ENCODE measurements at places on chromosomes 2 and 18.

DNA sequence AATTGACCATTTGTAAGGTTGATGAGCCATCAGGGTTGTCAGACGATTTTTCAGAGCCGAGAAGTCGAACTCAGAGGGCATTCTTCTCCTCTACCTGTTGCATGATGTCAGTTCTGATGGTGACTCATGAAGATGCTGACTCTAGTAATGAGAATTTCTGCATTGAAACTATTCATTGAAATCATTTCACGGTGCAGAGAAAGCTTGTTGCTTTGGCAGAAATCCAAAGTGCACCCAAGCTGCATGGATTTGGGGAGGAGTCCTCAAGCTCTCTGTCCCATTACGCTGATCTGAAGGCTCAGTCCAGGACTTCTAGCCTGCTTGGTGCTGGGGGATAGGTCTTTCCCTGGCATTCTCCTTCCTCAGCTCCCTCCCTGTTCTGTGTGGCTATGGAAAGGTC, 125.7 kb upstream of the PXDN start:
- no peak for DNase-seq

- DNase-seq: no peak
Observed at GRCh38 chr18:28690100-28690499, 513.2 kb upstream of the CDH2 start.

GRCh38 chr2:40097691-40098385, 318.8 kb upstream of the THUMPD2 start:
- DNase-seq: peak; percentile 63

DNA sequence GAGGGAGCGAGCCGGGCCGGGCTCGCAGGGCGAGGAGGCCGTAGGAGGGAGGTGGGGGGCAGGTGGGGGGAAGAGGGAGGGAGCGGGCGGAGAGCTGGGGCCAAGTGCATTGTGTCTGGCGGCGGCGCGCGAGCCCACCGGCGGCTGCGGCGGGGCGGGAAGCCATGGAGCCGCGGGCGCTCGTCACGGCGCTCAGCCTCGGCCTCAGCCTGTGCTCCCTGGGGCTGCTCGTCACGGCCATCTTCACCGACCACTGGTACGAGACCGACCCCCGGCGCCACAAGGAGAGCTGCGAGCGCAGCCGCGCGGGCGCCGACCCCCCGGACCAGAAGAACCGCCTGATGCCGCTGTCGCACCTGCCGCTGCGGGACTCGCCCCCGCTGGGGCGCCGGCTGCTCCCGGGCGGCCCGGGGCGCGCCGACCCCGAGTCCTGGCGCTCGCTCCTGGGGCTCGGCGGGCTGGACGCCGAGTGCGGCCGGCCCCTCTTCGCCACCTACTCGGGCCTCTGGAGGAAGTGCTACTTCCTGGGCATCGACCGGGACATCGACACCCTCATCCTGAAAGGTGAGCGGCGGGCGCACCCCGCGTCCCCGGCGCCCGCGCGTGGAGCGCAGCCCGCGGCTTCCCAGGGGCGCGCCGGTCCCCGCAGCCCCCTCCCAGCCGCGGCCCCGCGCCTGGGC, at the start of gene TMEM178A:
Gene TMEM178A, plus strand, starts transcription at position 107 of the 680 bp plus-strand sequence. Its CDS starts 58 bp downstream, at position 165.
- DNase-seq: no peak

- no peak for DNase-seq
Observed at GRCh38 chr2:224668123-224668909, 47.8 kb downstream of the CCDC195 start.

GRCh38 chr2:73268830-73269685, 15.2 kb downstream of the FBXO41 start:
- no peak for DNase-seq

DNA sequence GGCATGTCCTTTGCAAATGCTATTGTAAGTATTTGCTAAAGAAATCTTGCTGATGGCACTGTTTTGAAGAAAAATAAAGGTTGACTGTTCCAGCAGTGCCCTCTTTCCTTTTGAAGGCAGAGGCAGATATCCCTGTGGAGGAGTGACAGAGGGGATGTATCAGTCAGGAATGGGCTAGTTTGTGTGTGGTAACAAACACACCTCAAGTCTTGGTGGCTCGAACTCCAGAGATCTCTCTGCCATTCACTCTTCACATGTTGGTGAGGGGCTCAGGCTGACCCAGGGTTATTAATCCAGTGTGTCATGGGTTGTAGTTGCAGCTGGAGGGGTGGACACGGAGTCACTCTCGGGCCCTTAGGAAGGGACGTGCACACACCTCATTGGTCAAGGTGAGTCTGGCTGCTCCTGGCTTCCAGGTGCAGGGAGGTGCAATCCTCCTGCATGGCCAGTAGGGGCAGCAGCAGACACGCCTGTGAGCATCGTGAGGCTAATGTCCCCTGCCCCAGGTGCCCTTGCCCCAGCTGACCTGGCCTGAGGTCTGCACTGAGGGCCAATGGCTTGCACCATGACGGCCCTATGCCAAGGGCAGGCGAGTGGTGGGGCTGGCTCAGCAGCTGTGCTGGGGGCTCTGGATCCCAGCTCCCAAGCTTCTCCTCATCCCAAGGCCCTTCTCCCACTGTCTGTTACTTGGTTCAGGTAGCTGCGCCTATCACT, 146.5 kb downstream of the ASB1 start:
- DNase-seq: no peak

GRCh38 chr2:86794861-86795260, 4.1 kb upstream of the CD8A start:
- no peak for DNase-seq

DNA sequence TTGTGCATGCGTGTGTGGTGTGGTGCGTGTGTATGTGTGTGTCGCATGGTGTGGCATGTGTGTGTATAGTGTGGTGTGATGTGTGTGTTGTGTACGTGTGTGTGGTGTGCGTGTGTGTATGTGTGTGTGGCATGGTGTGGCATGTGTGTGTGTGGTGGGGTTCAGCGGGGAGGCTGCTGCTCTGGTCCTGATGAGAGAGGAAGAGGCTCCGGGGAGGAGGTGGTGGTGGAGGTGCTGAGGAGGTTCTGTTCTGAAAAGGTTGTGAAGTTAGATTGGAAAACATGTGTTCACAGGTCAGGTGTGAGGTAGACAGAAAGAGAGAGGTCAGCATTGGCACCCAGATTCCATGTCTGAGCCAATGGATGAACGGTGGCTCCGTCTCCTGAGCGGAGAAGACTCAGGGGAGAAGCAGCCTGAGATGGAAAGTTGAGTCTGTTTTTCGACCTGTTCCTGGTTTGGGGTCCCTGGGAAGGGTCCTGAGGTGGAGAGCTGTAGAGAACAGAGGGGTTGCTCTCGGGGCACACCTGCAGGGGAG, 67.2 kb upstream of the HDAC4 start:
- no peak for DNase-seq

GRCh38 chr2:37526323-37526722, 145.1 kb downstream of the CDC42EP3 start:
- DNase-seq: no peak

- no peak for DNase-seq
Observed at GRCh38 chr2:200603972-200604371, 18.2 kb downstream of the AOX1 start.

DNA sequence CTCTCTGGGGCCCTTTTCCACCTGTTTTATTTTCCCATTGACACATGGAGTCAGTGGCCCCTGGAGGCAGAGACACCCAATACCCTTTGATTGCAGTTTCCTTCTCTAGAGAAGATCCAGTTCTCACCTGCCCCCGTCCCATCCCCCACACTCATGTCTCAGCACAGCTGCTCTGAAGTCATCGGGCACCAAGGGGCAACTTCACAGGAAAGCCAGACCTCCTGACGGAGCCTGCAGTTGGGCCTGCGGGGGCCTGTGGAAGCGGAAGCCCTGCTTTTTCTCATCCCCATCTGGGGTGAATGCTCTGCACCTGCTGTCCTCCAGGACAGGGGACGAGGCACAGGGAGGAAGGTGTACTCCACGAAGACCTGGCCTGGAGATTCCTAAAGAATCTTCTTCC, 308.3 kb upstream of the EPAS1 start:
- DNase-seq: no peak

GRCh38 chr2:1091895-1092585, 141.4 kb downstream of the SNTG2 start:
- peak; percentile 31 for DNase-seq

GRCh38 chr2:122206101-122206500, 450.6 kb downstream of the TSN start:
- DNase-seq: no peak

DNA sequence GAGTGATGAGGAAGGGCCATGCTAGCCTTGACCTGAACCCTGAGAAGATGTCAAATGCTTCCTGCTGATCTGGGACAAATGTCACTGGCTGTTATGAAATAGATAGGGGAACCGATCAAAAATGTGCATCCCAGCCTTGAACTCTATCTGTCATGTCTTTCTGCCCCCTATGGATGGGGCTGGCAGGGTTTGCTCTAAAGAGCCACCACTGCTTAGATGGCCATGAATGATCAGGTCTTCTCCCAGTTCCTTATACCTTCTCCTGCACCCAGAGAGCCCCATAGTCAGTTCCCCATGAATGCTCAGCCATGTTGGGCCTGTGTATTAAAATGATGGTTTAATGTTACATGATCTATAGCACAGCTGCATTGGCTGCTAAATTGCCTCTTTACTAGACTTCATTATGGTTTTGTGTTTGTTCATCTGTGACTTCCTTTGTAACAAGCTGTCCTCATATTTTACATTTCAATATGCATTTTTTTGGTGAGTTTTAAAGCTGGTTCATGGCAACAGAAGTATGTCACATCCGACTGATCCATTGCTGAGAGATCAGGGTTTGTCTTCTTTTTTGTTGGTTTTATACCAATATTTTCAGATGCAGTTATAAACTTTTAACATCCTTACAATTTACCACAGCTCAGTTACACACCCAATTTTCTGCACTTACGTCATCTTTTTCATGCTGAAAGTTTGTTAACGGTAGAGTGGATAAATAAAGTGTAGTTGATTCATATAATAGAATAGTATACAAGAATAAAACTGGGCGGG, 56.3 kb upstream of the SMAD2 start:
- no peak for DNase-seq

DNA sequence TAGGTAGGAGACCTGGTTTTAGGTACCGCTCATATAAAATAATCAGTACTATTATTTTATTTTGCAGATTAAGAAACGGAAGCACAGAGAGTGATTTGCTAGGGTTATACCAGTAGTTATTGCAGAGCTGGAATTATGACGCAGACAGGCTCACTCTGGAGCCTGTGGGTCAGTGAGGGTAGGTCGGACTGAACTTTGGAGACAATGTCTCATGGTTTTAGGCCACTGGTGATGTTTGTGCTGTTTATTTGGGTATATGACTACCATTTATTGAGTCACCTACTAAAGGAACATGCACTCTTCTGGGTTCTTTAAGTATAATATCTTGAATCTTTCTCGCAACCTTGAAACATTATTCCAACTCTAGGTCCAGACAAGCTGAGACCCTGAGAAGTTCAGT, 33.5 kb upstream of the IL1R1 start:
- no peak for DNase-seq

DNA sequence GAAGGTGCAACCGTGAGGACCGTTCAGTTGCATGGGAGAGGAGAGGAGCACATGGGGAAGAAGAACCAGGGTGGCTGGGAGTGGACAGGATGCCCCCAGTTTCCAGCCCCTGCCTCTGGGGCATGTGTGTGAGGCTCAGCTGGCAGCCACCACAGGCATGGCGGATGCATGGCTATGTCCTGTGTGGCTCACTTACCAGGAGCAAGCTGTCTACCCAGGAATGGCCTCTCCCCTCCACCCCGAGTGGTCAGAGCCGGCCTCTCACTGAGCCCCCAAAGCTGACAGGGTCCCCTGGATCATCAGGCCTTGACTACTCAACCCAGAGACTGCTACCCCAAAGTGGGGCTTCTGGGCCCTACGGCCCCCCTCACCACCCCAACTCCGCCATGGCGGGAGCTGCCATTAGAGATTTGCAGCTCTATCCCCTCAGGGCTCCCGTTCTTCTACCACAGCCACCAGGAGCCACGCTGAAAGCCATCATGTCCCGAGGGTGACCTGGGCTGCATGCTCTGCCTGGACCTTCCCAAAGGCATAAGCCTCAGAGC, 65.3 kb downstream of the RHOB start:
- DNase-seq: no peak

DNA sequence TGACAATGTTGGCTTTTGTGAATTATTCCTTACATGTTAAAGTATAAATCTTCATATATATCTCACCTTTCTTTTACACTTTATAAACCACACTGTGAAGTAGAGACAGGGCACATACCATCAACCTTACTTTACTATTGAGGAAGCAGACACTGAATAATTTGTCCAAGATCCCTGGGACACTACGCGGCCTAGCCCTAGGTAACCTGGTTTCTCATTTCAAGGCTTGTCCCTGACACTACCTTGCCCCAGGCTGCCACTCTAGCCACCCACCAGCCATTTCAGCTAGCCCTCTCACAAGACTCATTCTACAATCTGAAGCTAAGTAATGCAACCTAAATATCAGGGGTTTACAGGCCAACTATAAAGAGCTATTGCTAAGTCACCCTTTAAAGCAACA, 26.7 kb downstream of the CCDC93 start:
- DNase-seq: no peak

GRCh38 chr18:35171315-35171987, 69.4 kb upstream of the ZNF397 start:
- no peak for DNase-seq

GRCh38 chr2:41483982-41484857, 563.6 kb upstream of the PKDCC start:
- DNase-seq: no peak

- DNase-seq: no peak
Observed at GRCh38 chr2:238702276-238703052, 145.4 kb upstream of the TWIST2 start.

Data from AG09309 (cell line).